ENCODE measurements at places on chromosomes 1 and 21. TPM values are rescaled to one million over a fixed set of nuclear protein-coding genes. Genes with fewer than 3 reads are reported as not detected.

TRABD2B gene
- not detected for total RNA-seq

DISC1 gene
- total RNA-seq: 14.0 TPM

NR1I3 gene
- not detected for total RNA-seq

LRRC53 gene
- total RNA-seq: not detected

ZCCHC17 gene
- total RNA-seq: 15.1 TPM

FCRL5 gene
- total RNA-seq: 1.4 TPM

GRCh38 chr1:28259934-28260802 is 850 bp downstream of the SESN2 start:
- DNase-seq: no peak
- H3K36me3 ChIP-seq: peaks cover 6% of the 10 kb centered on the region
- H3K27me3 ChIP-seq: no peaks in the 10 kb centered on the region

DNA sequence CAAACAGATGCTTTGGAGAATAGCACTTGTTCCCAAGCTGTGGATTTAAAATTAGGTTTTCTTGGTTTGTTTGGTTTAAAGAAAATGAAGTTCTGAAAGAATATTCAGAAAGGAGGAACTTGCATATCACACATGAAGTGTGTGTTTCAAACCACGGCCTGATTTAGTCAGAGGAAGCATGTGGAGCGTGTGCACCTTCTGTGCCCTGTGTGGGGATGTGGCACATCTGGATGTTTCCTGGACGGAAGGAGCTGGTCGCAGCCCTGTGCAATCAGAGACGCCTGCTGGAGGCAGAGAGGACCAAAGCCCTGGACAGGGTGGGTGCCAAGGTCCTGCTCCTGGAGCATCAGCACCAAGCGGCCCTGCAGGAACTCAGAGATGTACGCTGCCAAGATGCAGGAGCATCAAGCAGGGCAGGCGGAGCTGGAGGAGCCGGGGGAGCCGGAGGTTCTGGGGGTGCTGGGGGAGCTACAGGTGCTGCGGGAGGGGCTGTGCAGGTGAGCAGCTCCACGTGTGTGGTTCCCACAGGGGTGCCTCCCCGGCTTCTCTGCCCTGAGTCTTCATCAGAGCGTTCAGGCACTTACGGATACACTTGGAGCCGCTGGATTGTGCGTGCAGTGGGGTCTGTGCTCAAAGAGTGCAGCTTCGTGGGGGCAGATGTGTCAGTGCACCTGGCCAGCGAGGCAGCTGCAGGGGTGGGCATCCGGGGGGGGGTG is 45.7 kb downstream of the PCNT start:
- no peak overlapping the region for H3K4me3 ChIP-seq
- no peaks in the 10 kb centered on the region for H3K27me3 ChIP-seq

GRCh38 chr21:15539376-15539775 is 190.4 kb upstream of the USP25 start:
- no peaks in the 10 kb centered on the region for H3K4me1 ChIP-seq
- H3K27me3 ChIP-seq: no peaks in the 10 kb centered on the region
- DNase-seq: no peak

GRCh38 chr1:119279456-119280381 is 88.9 kb upstream of the HAO2 start:
- no peak for DNase-seq
- H3K4me3 ChIP-seq: no peak overlapping the region

DNA sequence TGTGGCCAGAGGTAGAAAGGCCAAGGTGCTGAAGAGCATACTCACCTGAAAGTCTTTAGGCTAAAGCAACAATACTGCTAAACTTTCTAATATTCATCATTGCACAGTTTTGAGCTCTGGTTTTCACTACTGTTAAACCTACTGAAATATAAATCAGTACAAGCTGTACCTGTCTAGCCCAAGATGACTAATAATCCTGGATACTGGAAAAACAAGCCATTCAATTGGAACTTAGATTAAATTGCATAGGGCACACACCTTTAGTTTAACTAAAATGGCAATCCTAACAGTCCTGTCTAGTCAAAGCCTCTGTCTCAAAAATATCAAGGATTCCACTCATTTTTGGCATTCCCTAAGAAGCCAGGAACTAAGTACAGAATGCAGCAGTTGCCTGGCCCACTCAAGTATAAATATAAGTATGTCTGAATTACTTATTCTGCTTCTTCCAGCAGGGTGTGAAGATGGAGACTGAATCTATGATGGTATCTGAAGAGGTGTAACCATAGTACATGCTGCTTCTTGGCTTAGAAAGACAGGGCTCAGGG is 3.1 kb downstream of the CHML start:
- no peak overlapping the region for H3K4me3 ChIP-seq
- H3K27ac ChIP-seq: no peak overlapping the region
- H3K4me1 ChIP-seq: peaks cover 20% of the 10 kb centered on the region
- H3K27me3 ChIP-seq: no peaks in the 10 kb centered on the region

- H3K27me3 ChIP-seq: no peaks in the 10 kb centered on the region
- H3K27ac ChIP-seq: no peak overlapping the region
- DNase-seq: no peak
- no peaks in the 10 kb centered on the region for H3K4me1 ChIP-seq
Measured at GRCh38 chr21:45003331-45004058, 63.7 kb downstream of the SLX9 start.

- DNase-seq: peak; percentile 71
- no peak overlapping the region for H3K4me3 ChIP-seq
- no peak overlapping the region for H3K27ac ChIP-seq
- H3K27me3 ChIP-seq: peaks cover 8% of the 10 kb centered on the region
- H3K4me1 ChIP-seq: no peaks in the 10 kb centered on the region
- no peaks in the 10 kb centered on the region for H3K36me3 ChIP-seq
Measured at GRCh38 chr1:43529206-43529731, 1.4 kb upstream of the PTPRF start.

- no peaks in the 10 kb centered on the region for H3K27me3 ChIP-seq
- H3K4me3 ChIP-seq: no peak overlapping the region
- no peak overlapping the region for H3K27ac ChIP-seq
- peaks cover 5% of the 10 kb centered on the region for H3K4me1 ChIP-seq
- H3K36me3 ChIP-seq: no peaks in the 10 kb centered on the region
- DNase-seq: no peak
Measured at GRCh38 chr1:223349241-223349640, 14.7 kb downstream of the SUSD4 start.

All from naive thymus-derived CD4-positive, alpha-beta T cell (primary cell).